ENCODE measurements at places on chromosomes 12 and 14. TPM values are rescaled to one million over a fixed set of nuclear protein-coding genes. Genes with fewer than 3 reads are reported as not detected.

The KRT80 gene
- total RNA-seq = 0.17 TPM

The COL2A1 gene
- not detected for total RNA-seq

The NELL2 gene
- 0.26 TPM for total RNA-seq

The CCDC85C gene
- 9.6 TPM for total RNA-seq

The FOXA1 gene
- total RNA-seq = under 0.01 TPM

The DEGS2 gene
- total RNA-seq = 0.26 TPM
